ENCODE measurements at places on chromosomes 3 and 15.

GRCh38 chr3:188468196-188468595, 314.2 kb downstream of the LPP start:
- no peak for DNase-seq

DNA sequence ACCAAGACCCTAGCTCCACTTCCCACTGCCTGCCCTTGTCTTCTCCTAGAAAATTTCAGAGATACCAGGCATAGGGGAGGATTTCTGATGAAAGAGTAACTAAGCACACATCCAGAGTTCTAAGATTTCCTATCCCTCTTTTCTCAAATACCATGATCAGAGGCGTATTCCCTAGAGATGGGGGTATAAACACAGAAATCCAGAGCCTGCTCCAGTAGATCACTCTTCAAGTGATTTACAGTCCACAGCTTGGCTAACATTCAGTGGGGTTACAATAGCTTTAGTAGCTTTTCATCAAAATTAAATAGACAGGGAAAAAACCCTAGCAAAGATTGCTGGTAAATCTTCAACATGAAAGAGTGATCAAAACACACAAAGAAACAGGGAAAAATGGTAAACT, 800.7 kb upstream of the GRM7 start:
- DNase-seq, result no peak

DNA sequence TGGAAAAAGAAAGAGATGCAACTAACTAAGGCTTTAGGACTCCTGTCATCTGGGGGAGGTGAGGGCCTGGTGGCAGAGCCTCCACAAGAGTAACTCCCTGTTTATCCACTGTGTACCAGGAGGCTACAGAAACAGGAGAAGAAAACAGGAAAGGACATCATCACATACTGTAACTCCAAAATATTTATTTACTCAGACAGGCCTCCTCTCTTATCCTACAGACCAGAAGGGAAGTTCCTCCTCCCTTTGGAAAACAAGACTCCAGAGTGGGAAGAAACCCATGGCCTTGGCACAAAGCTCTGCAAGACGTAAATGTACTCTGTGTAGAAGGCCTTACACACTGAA, 40.1 kb upstream of the AKAP13 start:
- no peak for DNase-seq

- no peak for DNase-seq
Observed at GRCh38 chr3:47520756-47521155, 7.2 kb upstream of the ELP6 start.

- no peak for DNase-seq
Observed at GRCh38 chr3:71214797-71215196, 368.7 kb downstream of the FOXP1 start.

GRCh38 chr15:67187351-67187854, 67.1 kb downstream of the AAGAB start:
- DNase-seq, result no peak

GRCh38 chr3:161314836-161315395, 56.4 kb downstream of the SPTSSB start:
- DNase-seq, result no peak

DNA sequence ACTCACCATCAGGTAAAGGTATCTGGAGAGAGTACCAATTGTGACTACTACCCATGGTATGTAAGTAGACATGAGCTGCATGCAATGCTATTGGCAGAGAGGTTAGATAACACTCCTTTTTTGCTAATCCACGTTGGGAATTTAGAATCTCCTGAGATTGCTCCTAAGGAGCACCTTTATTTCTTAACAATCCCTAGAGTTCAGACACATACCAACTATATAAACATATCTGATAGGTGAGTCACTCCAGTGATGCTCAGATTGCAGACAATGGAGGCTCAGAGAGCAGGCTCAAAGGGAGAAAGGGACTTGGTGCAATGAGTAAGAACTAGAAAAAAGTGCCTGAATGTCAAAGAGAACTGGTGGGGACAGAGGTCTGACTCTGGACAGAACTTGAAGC, 47.0 kb upstream of the LRRFIP2 start:
- DNase-seq, result no peak

GRCh38 chr3:81354119-81354518, 407.3 kb downstream of the GBE1 start:
- no peak for DNase-seq

- DNase-seq, result no peak
Observed at GRCh38 chr3:194185221-194185620, 49.3 kb downstream of the HES1 start.

DNA sequence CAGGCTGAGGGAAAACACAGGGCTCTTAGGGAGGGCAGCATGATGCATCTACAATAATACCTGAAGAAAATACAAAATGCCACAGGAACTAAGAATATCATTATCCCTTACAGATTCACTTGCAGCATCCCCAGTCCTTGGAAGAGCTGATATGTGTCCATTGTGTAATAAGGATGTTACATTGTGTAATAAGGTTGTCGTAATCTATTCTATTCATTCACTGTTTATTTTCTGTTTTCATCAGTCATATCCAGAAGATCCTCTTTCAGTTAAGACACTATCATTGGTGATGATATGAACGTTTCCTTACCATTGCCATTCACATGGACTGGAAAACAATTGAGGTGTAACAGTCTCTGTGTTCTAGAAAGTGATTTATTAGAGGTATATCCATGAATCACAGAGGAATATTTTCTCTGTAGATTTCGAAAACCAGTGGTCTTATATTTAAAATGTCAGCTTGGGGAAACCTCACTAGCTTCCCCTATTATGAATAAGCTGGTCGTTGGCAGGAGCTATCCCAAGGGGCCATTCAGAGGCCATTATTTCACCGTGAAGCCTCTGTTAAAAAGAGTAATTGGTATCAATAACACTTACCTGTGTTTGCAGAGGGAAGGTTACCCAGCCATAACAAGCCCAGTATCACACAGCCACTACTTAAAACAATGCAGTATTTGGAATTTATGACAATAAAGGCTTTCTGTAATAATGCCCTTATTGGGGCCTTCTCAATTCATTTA, 241.1 kb downstream of the ZNF385D start:
- DNase-seq, result no peak

DNA sequence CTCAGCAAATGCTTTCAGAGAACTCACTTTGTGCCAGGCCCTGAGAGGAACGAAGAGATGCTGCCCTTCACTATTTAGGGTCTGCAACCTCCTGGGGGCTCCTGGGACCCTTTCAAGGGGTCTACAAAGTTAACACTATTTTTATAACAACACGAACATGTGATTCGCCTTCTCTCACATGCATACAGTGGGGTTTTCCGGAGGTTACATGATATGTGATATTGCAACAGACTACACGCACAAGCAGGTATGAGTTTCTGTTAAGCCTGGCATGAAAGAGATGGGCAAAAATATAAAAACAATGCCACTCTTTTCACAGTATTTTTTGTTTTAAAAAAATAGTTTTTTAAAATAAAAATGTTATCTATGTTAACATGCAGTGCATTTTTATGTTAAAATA, 10.3 kb downstream of the STARD5 start:
- DNase-seq, result no peak

DNA sequence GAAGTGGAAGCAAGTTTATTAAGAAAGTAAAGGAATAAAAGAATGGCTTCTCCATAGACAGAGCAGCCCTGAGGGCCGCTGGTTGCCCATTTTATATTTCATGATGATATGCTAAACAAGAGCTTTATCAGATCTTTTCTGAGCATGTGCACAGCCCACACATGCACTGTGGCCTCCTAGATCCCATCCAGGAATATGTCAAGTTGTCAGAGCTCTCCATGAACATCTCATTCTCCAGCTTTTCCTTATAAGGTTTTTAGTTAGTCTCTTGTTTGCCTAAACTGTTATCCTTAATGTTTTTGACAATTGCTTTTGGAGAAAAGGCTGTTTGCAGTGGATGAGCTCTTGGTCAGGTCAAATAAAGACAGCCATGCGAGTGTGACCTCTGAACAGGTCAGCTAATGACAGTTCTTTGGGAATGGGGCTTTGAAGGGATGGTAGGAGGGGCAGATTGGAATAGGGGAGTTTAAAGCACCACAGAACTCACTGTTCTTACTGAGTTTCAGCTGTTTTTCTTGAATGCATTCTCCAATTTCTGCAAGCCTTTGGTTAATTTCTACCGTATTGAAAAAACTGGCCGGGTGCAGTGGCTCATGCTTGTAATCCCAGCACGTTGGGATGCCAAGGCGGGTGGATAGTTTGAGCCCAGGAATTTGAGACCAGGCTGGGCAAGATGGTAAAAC, 69.4 kb upstream of the CRTC3 start:
- no peak for DNase-seq

- DNase-seq, result no peak
Observed at GRCh38 chr3:149536429-149536828, 61.9 kb downstream of the TM4SF4 start.

DNA sequence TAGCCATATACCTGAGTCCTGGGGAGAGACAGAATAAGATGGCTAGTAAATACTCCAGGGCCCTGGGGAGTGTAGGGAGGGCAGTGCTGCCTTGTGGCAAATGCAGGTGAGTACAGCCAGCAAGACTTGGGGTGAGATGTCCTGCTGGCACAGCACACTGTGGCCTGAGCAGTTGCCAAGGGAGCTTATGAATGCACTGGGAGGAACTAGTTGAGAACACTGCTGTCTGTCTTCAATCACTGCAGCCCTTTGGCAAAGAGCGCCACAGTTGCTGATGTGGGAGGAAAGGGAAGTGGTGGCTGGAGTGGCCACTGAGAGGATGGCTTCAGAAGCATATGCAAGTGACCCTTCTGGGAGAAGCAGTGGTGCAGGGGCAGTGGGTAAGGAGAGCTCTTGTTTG, 264.6 kb downstream of the RORA start:
- no peak for DNase-seq

GRCh38 chr15:63083541-63083940, 38.1 kb upstream of the LACTB start:
- DNase-seq, result no peak

DNA sequence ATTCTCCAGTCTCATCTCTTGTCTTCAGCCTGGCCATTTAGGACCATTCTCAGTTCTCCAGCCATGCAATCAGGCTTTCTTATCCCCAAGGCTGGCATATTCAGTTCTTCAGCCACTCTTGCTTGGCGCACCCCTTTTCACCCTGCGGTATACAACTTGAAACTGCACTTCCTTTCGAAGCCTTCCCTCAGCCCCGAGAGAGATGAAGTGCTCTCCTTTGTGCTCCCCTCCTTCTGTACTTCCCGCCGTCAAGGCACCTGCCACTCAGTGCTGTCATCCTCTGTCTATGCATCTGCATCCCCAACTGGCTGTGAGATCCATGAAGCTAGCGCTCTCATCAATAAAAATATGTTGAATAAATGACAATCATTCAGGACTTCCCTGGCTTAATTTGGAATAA, 45.7 kb downstream of the MORC1 start:
- no peak for DNase-seq

DNA sequence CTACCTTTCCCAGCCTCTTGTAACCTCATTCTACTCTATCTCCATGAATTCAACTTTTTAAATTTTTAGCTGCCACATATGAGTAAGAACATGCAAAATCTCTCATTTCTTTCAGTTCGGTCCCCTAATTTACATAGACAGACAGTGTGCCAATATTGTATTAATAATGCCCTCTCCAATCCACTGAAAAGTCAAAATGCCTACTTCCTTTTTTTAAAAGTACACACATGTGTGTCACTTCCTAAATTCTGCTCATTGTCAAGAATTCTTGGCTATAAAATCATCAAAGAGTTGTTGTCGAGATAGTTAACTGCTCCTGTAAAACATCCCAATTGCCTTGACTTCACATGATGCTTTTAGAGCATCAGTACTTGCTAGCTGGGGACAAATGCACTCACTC, 84.2 kb upstream of the IL12A start:
- DNase-seq, result no peak

DNA sequence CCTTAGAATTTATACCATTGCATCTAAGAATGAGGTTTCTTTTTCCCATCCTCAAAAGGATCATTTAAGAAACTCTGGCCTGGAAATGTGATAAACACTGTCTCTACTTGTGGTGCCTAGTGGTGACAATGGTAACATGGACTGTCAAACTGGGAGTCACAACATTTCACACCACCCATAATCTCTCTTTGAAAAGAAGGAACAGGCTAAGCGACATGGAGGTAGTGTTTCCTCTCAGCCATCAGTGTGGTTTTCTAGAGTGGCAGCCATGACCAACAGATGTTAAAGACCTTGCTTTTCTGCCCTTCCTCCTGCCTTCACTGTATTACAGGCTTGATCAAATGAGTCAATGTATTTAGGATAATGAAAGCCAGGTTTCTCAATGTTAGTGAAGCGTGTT, 283.1 kb upstream of the STAC start:
- no peak for DNase-seq

- no peak for DNase-seq
Observed at GRCh38 chr3:167346171-167346570, 33.9 kb downstream of the ZBBX start.

DNA sequence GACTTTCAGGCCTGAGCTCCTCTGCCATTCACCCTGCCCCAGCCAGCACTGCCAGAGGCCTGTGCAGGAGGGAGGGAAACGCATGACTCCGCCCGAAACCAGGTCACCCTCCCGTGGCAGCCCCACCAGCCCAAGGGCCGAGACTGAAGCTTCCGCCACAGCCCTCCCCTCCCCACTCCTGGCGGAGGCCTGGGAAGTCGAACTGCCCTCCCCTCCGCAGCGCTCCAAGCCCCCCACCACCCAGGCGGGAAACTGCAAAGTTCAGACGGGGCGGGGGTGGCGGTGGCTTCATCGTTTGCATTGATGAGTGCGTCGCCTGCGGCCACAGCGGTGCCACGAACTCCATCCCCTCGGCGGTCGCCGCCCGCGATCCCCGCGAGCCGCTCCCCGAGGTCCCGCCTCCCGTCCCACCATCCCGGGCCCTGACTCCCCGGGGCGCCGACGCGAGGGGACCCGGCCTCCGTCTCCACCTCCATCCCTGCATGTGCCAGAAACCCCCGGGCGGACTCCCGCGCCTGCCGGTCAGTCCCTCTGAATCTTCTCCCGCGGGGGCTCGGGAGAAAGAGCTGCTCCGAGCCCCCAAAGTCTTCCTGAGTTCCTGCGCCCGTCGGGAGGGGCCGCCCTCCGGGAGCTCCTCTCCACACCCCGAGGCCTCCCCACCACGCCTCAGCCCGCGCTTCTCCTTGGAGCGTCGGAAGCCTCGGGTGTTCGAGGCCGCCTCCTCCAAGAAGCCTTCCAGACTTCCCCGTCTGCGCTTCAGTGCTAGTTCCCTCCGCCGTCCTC, 698 bp downstream of the MELTF start:
- DNase-seq, result no peak

Data from effector CD4-positive, alpha-beta T cell (primary cell).